Stimulated activated naive CD4-positive, alpha-beta T cell (primary cell): ENCODE measurements at places on chromosomes 1 and 21.

GRCh38 chr1:11697188-11697892, 5.8 kb downstream of the DRAXIN start:
- no peak for DNase-seq

DNA sequence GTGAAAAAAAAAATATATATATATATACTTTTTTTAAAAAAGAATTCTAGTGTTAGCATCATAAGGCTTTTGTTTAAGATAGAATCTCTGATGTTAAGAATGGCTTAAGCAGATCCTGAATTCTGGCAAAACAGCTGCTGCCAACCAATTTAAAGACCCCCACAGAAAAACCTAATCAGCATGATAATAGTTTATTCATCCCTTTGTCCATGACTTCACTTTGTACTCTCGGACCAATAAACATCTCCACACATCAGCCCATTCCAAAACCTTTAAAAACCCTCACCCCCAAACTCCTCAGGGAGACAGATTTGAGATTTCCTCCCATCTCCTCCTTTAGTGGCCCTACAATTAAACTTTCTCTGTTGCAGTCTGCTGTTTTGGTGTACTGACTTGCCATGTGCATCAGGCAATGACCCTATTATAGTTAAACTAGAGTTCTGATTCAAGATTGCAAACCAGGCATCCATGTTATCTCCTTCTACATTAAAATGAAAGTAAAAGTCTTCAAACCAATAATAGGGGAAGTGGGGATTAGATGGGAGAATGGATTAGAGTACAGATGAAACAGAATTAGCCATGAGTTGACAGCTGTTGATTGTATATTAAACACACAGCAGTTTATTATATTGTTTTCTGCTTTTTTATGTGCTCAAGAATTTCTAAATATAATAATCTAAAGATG, 9.8 kb upstream of the PHTF1 start:
- no peak for DNase-seq

DNA sequence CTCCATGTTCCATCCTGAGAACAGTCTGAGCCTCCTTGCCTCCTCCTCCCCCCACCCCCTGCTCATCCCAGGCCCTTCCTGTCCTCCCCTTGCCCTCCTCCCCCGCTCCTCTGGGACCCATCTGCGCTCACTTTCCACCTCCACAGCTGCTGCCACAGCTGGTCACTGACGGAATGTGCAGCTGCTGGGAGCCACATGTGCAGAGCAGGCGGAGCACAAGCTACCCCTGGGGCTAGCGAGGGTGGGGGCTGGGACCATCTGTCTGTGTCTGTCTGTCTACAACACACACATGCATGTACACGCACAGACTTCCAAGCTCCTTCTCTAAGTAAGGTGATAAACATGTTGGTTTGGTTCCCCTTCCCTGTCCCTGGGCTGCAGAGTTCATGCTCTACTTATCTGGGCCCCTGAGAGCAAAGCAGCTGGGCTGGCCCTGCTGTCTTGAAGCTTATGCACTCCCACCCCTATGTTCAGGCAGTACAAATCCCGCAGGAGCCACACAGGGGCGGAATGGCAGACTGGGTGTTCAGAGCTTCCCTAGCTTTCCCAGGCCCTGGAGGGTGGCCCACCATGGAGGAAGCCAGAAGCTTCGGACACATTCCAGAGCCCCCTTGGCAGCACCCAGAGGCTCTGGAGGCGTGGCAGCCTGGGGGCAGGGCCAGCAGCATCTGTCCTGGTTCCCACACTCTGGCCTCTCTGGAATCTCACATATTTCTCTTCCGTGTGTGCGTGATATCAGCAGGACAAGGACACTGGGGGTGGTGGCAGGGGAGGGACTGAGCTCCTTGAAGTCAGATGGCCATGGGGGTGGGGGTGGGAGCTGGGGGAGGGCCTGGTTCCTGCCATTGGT, 7.0 kb upstream of the HEYL start:
- no peak for DNase-seq

DNA sequence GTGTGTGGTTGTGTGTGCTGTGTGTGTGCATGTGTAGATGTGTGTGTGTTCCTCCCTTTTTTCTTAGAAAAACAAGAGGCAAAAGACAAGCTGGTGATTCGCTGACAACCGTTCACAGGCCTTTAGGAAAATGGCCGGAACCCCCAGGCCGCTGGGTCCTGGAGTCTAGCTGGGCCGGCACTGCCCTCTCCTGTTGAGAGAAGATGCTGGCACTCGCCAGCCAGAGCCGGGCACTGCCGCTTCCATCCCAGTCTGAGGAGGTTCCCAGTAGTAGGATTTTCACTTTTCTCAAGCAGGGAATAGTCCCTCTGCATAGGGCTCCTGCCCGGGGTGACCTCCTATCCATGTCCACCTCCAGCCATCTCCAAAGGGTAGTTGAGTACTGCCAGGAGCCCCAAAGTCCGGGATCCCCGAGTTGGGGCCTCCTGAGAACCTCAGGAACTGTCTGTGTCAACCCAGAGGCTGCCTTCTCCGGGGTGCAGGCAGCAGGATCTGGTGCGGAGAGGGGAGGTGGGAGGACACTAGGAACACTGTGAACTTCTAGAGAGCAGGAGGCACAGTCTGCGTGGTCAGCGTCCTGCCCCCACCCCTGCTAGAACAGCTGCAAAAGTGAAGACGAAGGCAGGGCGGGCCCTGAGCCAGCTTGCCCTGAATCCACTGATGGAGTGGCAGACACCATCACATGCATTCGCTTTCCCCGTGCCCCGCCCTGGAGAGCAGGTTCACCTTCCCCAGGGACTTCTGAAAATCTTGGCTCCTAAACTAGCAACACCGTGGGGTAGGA, 44.1 kb upstream of the ARHGEF16 start:
- no peak for DNase-seq

GRCh38 chr1:30689901-30690645, 33.3 kb downstream of the MATN1 start:
- no peak for DNase-seq
